ENCODE measurements at places on chromosomes 7 and 10.

- DNase-seq = no peak
Observed at GRCh38 chr10:69576334-69577011, 3.3 kb upstream of the NEUROG3 start.

GRCh38 chr7:74230446-74231231, 20.8 kb downstream of the LAT2 start:
- no peak for DNase-seq

- no peak for DNase-seq
Observed at GRCh38 chr10:71873582-71874211, 22.6 kb upstream of the PSAP start.

DNA sequence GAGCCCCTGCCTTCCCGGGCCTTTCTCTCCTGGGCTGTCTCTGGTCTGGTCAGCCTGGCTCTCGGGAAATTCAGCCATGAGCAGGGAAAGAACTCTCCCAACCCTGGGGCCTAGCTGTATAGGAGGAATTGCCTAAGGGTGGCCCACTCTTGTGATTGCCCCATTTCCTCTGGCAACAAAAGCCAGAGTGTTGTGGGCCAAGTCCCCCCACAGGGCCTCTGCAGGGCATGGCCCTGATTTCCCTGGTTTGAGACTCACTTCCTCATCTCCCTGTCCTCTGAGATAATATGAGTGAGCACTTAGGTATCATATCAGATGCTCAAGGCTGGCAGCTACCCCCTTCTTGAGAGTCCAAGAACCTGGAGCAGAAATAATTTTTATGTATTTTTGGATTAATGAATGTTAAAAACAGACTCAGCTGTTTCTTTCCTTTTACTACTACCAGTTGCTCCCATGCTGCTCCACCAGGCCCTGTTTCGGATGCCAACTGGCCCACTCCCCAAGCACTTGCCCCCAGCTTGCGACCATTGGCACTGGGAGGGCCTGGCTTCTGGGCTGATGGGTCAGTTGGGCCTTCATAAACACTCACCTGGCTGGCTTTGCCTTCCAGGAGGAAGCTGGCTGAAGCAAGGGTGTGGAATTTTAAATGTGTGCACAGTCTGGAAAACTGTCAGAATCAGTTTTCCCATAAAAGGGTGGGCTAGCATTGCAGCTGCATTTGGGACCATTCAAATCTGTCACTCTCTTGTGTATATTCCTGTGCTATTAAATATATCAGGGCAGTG, 11.4 kb downstream of the IRF5 start:
- DNase-seq = no peak

GRCh38 chr7:16850614-16851466, 30.9 kb downstream of the AGR3 start:
- DNase-seq = no peak

DNA sequence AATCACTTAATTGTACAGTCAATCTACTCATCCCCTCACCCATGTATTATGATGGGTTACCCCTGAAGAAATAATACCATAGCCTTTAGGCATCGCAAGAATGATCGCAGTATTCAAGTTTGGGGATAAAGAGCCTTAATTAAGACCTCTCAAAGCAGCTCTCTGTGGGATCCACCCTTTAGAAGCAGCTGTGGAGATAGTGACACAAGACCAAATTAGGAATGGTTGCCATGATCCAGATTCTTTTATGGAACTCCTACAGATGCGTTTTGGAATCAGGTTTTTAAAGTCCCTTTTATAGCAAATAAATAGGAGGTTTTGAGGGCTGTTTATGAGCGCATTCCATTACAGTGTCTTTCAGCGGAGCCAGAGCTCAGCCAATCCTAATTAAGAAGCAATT, 12.2 kb downstream of the TES start:
- DNase-seq = no peak

DNA sequence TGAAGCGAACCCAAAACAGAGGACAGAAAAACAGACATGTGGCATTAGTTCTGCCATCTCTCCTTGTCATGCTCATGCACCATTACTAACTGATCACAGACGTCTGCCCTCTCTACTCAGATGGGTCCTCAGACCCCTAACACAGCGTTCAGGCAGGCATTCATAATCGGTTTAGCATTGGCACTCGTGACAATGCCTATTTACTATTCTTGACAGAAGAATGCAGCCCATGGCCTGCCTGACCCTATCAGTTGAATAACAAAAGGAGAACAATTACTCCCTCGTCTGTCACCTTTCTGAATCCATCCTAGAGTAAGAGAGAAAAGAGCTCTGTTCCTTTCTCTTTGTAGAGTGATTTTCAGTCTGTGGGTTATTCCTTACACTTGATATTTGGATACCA, 194.6 kb upstream of the PHYHIPL start:
- no peak for DNase-seq

Measured in stimulated activated CD8-positive, alpha-beta memory T cell treated with anti-CD3 and anti-CD28 coated beads, Interleukin-15, amount 100 ng/mL, for 48 hours (primary cell).